ENCODE measurements at places on chromosomes 12 and 14. TPM values are rescaled to one million over a fixed set of nuclear protein-coding genes. Genes with fewer than 3 reads are reported as not detected.

The CAPZA3 gene
- not detected for total RNA-seq

DNA sequence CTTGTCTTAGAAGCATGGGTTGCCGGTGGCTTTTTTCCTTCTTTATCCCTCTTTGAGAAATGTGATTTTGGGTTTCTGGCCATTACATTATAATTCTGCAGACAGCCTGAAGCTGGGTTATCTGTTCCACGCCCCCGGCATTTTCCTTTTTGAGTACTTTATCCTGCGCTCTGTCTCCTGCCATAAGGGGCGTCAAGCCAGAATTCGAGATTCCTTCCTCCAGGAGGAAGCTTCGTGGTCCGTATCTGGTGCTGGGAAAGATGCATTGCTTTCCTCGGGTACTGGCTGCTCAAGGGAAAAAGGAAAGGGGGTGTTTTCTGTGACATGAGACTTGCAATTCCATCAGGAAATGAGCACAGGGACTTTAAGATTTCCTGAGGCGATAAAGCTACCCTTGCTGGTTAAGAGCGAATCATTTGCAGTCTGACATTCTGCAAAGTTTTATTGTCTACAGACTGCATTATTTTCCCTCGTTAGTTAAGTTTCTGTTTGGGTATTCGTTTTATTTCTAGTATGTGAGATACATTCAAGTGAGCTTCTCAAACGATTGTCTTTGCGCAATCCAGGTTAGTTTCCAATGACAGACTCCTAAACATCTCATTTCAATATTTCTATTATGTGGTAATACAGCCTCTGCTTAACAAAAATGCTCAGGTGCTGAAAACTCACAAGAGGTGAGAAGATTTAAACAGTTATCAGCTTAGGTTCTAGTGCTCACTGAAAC is 694 bp downstream of the AKAP5 start:
- DNase-seq: peak; percentile 32

DNA sequence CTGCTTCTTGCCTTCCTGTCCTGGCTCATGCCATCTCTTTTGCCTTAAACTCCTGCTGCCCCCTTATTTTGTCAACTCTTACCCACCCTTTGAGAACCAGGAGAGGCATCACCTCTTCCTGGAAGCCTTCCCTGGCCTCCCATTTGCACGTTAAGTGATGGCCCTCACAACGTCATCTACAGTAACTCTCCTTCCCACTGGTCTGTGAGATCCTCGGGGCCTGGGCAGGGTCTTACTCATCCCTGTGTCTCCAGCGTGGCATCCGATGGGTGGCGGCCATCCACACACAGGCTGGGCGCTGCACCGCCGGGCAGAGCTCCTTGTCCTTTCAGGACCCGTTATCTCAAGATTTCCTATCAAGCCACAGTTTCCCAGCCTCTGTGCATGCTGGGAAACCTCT is 16.8 kb upstream of the CACNA2D4 start:
- DNase-seq: no peak

DNA sequence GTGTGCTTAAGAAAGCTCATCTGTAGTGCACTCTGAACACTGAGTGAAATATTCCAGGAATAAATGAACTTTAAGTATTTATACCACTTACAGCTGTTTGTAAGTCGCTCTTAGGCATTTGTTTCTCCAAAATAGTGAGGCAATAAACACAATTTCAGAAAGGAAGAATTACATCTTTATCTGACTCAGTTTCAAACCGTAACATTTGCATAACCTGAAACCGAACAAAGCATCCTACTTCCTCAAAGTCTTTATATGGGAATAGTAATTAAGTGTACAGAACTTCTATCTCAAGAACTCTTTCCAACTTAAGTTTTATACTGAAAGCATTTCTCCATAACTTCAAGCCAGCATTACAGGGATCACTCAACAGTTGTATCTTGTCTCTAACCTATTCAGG is 58.4 kb downstream of the SOX5 start:
- no peak for DNase-seq

GRCh38 chr12:77102123-77102522 is 36.8 kb upstream of the E2F7 start:
- DNase-seq: no peak

Measured in skin of body (tissue), 3 donors.